ENCODE measurements at places on chromosomes 16 and 17. TPM values are rescaled to one million over a fixed set of nuclear protein-coding genes. Genes with fewer than 3 reads are reported as not detected.

RHBDF1 gene
- not detected for total RNA-seq

KRTAP17-1 gene
- not detected for total RNA-seq

FSCN2 gene
- 0.23 TPM for total RNA-seq

C17orf113 gene
- total RNA-seq = 0.19 TPM

CACNG5 gene
- not detected for total RNA-seq

OR1F1 gene
- total RNA-seq = not detected

RTN4RL1 gene
- total RNA-seq = 0.18 TPM

ZG16B gene
- 0.65 TPM for total RNA-seq

TTLL6 gene
- total RNA-seq = not detected

FADS6 gene
- total RNA-seq = not detected

SHBG gene
- total RNA-seq = 0.30 TPM

PITPNM3 gene
- 0.72 TPM for total RNA-seq

ALOX15 gene
- total RNA-seq = not detected

AOC3 gene
- 1.2 TPM for total RNA-seq

KCNG4 gene
- not detected for total RNA-seq

WFIKKN2 gene
- not detected for total RNA-seq
